ENCODE measurements at places on chromosomes 2 and 18.

DNA sequence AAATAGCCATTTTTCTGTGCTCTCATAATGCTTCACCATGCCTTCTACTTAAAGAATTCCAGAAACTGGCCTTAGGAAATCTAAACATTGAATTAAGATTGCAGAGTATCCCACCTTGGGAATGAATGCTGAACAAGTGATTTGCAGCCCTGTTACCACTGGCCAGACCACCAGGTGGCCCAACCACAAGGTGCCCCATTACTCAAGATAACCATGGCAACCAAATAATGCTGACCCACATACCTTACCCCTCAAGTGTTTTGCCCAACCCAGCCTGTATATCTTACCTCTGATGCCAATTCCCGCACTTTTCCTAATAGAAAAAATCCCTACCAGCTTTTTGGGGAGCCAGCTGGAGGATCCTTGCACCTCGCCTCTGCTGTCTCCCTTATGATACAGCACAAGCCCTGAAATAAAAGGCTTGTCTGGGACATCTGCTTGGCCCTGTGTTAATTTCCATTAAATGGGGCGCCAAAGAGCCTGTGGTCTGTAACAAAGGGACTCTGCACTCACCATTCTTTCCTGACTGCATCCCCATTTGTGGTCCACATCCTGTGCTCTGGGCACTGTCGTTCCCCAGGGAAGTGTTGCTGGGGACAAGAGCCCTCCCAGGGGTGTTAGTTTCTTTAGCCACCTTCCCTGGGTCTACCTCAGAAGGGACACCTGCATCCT lies 17.3 kb upstream of the KCNF1 start:
- DNase-seq: no peak

DNA sequence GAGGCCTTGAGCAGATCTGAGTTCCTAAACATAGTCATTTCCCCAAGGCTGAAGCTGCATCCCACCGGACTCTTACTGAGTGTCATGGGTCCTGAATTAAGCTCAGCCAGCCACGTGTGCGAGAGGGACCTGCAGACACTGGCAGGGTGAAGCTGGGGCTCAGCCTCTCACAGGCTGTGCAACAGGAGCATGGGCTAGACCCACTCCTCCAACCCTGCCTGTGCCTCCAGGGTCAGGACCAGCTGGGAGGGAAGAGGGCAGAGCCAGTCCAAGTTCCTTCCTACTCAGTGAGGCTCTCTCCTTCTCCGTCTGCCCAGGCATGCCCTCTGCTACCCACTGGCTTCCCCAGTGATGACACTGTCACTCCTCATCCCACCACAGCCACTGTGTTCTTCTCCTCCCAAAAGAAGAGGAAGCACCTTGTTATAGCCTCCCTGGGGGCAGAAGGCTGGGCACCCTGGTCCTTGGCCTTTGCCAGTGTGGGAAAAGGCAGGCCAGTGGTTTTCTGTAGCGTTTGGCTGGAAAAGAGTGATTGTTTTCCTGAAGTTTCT lies 78.9 kb downstream of the KCNF1 start:
- DNase-seq: no peak

GRCh38 chr2:45909677-45910191 lies 258.3 kb downstream of the PRKCE start:
- no peak for DNase-seq

DNA sequence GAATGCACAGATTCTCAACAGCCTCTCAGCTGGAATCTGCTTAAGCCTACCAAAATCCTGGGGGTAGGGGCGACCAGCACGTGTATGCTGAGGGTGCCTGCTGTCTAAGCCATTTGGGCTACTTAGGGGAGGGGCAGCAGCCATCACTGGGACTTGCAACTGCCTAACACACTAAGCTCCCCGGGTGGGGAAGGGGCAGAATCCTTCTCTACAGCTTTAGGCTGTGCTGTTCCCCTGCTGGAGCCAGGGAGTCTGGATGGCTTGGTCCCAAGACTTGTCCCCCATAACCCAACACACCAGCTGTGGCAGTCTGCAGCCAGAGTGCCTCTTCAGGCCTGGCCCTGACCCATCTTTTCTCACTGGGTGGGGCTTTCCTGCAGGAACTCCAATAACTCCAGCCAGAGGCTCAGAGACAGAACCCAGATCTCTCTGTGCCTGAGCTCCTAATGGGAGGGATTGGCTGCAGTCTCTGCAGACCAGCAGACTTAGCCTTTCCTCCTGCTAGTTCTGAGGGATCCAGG lies 305.4 kb upstream of the RND3 start:
- DNase-seq: no peak

DNA sequence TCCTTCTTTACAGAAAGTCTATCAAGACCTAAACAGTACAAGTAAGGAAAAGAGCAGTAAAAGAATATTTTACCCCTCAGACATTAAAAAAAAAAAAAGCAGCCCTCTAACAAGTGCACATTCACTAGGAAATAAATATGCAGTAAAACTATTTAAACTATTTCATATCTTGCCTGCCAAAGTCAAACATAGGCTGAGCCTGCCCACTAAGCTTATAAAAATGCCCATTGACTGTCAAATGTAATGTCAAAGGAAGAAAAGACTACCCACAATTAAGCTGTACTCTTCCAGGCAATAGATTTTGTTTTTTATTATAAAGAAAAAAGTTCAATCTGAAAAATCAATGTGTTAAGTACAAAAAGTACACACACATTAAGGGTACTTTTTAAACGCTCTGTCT lies 11.8 kb downstream of the ALS2 start:
- DNase-seq: no peak

- no peak for DNase-seq
These were observed 52.6 kb downstream of the QPCT start for GRCh38 chr2:37396890-37397565.

DNA sequence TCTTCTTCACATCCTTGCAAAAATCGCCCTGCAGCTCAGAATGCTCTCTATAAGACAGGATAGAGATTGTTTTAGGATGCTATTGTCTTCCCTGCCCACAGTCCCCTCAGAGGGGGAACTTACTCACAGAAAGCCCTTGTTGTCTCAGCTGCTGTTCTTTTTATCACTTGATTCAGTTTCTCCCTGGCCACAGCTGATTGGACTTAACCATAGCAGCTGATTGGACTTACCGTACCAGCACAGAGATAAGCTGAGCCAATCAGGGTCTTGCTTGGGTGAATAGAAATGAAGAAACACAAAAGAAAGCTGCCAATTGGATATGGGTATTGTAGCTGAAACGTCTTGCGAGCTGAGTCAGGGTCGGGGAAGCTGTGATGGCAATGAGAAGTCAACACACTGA lies 194.2 kb upstream of the MEX3C start:
- no peak for DNase-seq

DNA sequence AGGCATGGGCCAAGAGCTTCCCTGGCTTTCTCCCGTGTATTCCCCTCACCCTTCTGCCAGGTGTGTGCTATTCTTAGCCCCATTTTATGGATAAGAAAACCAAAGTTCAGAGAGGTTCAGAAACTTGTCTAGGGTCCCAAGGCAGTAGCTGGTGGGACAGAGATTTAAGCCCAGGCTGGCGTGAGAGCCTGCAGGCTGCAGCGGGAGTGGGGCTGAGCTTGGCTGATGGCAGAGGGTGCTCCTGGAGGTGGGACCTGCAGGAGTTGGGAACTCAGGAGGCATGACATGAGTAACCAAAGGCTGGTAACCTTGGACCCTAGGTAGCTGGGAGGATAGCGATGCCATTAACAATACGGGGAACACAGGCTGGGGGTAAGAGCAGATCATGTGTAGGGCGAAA lies 87.3 kb upstream of the B3GNT7 start:
- DNase-seq: no peak

GRCh38 chr2:35989503-35989902 lies 366.1 kb upstream of the CRIM1 start:
- peak; percentile 7 for DNase-seq

DNA sequence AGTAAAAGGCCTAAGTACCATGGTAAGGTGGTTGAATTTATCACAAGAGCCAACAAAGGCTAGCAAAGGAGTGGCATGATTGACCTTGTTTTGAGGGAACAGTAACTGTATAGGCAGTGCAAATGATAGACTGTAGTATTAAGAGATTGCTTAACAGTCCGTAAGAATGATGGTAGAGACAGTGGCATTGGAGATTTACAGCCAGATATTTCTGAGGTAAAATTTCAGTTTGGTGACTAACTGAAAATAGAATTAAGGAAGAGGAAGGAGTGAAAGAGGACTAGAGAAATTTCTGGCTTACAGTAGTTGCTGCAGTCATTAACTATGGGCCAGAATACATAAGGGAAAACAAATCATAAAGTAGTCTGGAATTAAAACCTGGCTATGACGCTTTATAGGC lies 4.4 kb upstream of the BAZ2B start:
- peak; percentile 75 for DNase-seq

DNA sequence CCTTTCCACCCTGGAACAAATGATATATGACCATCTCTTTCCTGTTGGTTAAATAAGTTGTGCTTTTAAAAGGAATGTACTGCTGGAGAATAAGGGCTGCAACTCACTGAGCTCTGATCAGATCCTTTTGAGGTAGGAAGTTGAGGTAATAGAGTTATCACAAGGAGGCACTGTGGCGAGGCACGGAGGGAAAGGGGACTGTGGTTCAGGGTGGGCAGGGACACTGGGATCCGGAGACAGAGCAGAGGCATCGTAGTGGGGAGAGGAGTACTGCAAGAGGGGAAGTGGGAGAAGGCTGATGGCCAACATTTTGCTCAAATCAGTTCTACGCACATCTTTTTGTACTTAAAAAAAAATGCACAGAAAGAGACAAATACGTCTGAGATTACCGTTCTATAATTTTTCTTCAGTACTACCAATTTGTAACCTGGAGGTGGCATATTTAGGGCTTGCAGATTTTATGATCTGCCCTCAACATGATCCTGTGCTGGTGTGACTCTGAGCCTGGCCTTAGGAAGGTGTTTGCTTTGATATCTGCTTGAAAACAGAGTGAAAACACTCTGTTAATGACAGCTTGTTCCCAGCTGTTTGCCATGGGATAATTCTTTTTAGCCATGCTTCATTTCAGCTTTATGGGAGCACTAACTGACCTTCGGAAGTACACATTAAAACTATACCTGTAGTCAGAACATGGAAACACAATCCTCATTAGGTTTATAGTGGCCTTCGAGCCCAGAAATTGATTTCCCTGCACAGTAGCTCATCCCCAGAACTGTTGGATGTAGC lies 168.1 kb downstream of the KCNE4 start:
- DNase-seq: no peak

DNA sequence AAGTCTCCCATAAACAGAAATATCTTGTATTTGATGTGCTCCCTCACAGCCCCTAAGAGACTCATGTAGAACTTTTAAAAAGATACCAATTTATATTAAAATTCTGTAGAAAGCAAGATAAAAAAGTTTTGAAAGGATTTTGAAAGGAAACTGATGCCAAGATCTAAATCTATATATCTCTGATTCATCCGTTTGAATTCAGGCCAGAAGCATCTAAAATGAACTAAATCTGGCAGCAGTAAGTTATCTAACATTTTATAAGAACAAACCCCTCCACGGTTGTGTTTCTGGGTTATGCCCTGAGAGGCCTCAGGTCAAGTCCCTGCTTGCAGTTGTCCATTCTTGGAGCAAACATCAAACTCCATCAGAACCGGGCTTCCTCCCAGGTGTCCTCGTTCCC lies 165.8 kb downstream of the FBXO15 start:
- no peak for DNase-seq

DNA sequence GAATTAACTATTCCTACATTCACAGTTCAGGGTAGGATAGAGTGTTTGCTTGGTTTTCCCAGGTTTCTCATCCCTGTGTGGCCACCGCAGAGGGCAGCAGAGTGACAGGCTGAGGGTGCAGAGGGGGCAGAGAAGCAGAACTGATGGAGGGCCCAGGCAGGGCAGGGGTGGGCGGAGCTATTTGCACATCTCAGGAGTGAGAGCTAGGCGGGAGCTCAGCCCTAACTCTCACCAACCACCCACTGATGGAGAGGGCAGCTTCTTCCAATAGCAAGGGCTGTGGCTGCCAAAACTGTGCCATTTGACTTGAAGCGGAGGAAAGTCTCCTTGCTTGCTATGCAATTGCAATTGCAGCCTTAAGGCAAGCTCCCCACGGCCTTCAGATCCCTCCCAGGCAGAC lies 12.0 kb upstream of the DARS1 start:
- no peak for DNase-seq

- no peak for DNase-seq
These were observed 8.2 kb upstream of the HNRNPA3 start for GRCh38 chr2:177204417-177204816.

Measured in AML-193 (cell line).